Anterior cingulate cortex (tissue), 58 donors: ENCODE measurements at places on chromosomes 13 and 19.
A peak's percentile ranks its signal among the peaks of the same experiment; 100 is the strongest.

DNA sequence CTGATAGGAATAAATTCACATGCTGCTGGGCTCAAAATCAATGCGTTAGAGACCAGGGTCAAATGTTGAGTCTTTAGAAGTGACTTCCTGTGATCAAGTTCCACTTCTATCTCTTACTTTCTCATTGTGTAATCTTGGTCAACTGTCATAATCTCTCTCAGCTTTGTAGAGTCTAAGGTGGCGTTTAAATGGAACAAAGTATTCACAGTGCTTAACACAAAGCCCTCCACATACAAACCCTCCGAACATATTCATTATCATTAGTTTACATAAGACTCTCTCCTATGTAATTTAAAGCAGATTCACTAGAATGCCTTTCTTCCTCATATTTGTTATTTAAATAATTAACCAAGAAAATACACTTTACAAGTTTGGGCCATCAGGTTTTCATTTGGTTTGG is 1044.1 kb downstream of the EFNB2 start:
- DNase-seq = no peak

GRCh38 chr19:44903602-44904425 is 1.8 kb upstream of the APOE start:
- peak; percentile 41 for DNase-seq

- DNase-seq = no peak
Observed at GRCh38 chr19:47507924-47508553, 6.8 kb downstream of the NAPA start.

DNA sequence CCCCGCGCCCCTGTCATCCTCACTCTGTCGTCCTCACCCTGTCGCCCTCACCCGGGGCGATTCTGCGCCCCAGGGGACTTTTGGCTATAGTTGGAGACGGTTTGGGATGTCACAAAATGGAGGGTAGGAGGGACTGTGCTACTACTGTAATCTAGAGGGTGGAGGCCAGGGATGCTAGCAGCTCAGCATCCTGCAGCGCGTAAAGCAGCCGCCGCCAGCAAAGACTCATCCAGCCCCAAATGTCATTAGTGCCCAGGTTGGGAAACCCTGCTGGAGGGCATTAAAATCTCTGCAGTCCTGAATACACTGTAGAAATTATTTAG is 362 bp downstream of the ZNF557 start:
- DNase-seq = no peak

DNA sequence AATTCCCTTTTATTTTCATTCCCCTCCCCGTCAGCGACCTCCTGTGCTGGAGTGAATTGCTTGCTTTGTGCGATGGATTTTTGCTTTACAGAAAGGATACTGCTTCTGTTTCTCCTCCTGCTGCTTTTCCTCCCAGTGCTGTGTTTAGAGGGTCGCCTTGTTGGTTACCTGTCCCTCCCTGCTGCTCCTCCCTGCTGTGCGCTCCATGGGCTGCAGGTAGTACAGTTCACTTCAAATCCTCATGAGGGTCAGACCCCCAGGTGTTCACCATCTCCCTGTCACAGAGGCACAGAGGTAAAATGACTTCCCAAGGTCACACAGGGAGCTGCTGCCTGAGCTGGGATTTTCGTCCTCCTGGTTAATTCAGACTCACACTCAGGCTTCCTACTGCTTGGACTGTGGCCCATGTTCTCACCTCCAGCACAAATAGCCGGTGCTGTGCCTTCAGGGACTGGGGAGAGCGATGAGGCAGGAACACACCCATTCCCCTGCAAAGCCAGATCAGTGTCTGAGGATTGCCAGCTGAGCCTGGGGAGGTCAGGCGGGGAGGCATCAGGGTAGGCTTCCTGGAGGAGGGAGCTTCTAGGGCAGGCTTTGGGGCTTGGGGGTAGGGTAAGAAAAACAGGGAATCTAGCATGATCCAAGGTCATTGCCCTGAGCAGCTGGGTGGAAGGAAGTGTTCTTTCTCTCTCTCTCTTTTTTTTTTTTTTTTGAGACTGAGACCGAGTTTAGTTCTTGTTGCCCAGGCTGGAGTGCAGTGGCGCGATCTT is 14.4 kb downstream of the BICRA start:
- DNase-seq = no peak

DNA sequence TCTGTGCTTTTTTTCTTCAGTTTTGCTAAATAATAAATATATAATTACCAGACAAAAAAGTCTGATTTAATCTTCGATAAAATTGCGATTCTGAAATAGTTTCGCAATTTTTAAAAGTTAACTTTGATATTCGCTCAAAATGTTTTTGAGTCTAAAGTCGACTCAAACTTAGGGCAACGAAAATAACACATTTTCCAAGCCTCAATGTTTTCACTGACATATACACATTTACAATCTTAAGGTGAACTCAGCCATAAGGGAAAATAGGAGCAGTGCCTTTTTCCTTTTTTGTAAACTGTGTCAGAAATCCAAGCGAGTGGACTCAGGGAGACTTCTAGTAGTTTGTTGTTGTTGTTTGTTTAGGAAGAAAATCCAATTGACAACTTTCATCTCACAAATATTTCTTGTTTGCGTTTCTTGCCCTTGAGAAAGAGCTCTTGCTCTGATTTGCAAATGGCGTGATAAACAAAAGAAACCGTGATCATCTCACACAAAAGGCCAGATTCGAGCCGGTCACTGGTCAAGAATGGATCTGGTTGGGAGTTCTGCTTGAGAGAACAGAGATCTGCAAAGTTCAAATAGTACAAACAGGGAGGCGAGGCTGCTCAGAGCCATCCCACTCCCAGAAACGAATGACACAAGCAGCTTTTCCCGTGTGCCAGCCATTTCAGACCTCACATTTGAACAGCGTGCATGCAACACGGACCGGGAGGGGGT is 2.1 kb downstream of the SOX21 start:
- DNase-seq = no peak

DNA sequence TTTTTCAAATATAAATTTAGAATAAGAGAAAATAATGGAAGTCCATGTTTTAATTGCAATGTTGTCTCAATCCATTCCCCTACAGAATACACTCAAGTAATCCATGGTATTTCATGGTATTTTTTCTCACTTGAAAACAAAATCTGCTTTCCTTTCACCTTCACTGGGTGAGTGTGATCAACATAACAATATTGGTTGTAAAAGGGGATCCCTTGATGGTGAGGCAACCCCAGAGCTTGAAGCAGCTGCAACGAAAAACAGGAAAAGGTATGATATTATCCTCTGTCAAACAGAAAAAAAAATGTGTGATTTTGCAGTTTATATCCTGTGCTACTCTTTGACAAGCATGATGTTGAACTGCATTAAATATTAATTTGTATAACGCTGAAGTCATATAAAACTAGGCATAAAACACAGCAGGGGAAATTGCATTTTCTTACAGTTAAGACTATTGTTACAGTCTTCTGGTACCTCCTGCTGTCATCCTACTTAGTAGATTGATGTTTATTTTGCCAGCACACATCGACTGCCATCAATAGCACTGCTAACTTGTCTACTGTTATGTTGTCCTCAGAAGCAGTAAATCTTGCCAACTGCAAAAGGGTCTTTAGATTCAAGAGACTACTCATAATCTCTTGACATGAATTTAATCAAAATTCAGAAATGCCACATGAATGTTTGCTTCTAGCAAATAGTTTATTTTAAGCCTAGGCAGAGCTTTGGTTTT is 373.1 kb upstream of the MIR17HG start:
- no peak for DNase-seq

- DNase-seq = no peak
Observed at GRCh38 chr19:16661480-16662034, 618 bp downstream of the TMEM38A start.
